ENCODE measurements at places on chromosomes 16 and 17.

GRCh38 chr16:50833929-50834328, 92.0 kb downstream of the CYLD start:
- no peak for DNase-seq

- no peak for DNase-seq
These were observed 406.7 kb upstream of the MAF start for GRCh38 chr16:80007231-80007630.

DNA sequence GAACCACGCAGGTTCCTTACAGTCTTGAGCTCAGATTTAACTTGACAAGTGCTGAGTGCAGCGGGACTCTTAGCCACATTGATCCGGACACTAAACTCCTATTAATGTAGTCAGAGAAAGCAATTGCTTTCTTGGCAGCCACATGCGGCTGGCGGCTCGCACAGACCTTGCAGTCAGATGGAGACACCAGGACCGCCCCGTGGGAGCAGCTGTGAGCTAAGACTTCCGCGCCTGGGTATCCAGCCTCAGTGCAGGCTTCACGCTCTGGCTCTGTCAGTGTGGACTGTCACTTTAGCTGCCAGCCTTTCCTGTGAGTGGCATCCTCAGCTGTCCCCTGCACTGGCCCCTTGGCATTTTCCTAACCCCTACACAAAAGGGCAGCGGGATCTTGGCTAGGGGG, 80.9 kb upstream of the NLRP1 start:
- DNase-seq, result no peak

DNA sequence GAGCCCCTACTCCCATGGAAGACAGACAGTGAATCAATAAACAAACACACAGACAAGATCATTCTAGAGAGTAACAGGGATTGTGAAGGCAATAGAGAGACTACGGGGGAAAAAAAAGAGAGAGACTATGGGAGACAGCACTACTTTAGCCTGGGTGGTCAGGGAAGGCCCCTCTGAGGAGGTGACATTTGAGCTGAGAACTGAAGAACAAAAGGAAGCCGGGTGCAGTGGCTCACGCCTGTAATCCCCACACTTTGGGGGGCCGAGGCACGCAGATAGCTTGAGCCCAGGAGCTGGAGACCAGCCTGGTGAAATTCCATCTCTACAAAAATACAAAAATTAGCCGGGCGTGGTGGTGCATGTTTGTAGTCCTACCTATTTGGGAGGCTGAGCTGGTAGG, 29.2 kb downstream of the SALL1 start:
- no peak for DNase-seq

All from activated naive CD4-positive, alpha-beta T cell (primary cell).